Neural progenitor cell (in vitro differentiated cells): ENCODE measurements at places on chromosomes 11 and 22. TPM values are rescaled to one million over a fixed set of nuclear protein-coding genes. Genes with fewer than 3 reads are reported as not detected.

GRCh38 chr11:92224407-92225124 is at the start of gene FAT3:
TSS of gene FAT3 (plus strand) at chr11:92224818. CDS start at chr11:92352113, 127,295 bp downstream.
- H3K36me3 ChIP-seq = no peaks in the 10 kb centered on the region
- peak within 1 kb of the TSS; percentile 62 for H3K27ac ChIP-seq
- peak; percentile 91 for DNase-seq
- peaks cover 30% of the 10 kb centered on the region for H3K27me3 ChIP-seq
- peaks cover 32% of the 10 kb centered on the region for H3K4me1 ChIP-seq
- peak within 1 kb of the TSS; percentile 63 for H3K4me3 ChIP-seq

- H3K36me3 ChIP-seq = no peaks in the 10 kb centered on the region
- DNase-seq = no peak
- no peaks in the 10 kb centered on the region for H3K27me3 ChIP-seq
- peaks cover 16% of the 10 kb centered on the region for H3K4me1 ChIP-seq
Measured at GRCh38 chr11:119536801-119537200, 113.8 kb upstream of the THY1 start.

DNA sequence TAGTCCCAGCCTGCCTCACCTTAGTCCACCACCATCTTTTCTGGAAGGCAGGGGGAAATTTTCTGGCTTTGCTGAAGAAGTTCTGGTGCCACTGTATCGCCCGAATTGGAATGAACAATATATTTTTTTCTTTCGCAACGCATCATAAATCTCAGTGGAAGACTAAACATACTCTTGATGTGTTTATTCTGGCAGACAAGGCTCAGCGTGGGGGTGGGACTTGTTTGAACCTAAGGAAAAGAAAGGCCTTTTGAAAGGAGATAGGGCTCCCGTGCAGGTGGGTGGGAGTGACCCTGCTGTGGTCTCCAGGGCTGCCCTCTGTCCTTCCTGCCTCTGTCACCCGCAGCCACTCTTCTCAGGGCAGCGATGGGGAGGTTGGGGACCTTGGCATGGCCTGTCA is 42.5 kb downstream of the CD82 start:
- DNase-seq = no peak
- no peak overlapping the region for H3K27ac ChIP-seq
- no peaks in the 10 kb centered on the region for H3K36me3 ChIP-seq
- no peaks in the 10 kb centered on the region for H3K27me3 ChIP-seq
- H3K4me3 ChIP-seq = no peak overlapping the region

DNA sequence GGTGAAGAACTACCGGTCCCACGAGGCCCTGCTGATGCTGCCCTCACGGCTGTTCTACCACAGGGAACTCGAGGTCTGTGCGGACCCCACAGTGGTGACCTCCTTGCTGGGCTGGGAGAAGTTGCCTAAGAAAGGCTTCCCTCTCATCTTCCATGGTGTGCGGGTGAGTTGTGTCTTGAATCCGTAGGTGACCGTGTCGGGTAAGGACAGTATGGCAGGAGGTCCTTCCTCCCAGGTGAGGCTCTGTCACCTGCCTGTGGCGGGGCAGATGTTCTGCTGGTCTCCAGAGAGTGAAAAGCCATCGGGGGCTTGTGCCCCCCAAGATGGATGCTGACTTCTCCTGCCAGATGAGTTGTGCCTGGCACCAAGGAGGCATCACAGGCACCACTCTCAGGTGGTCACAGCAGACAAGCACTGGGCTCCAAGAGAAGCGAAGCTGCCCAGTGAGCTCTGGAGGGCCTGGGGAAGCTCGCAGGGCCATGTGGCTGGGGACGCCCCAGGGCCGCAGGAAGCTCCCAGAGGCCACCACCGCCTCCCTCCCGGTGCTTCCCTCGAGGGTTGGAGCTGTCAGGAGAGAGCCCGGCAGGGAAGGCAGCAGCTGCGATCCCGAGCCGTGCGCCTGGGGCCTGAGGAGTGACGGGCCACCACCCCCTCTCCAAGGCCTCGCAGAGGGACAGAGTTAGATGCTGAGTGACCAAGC is 17.3 kb upstream of the PANX2 start:
- no peaks in the 10 kb centered on the region for H3K4me1 ChIP-seq
- DNase-seq = no peak
- no peak overlapping the region for H3K27ac ChIP-seq
- H3K27me3 ChIP-seq = peaks cover 10% of the 10 kb centered on the region
- H3K4me3 ChIP-seq = no peak overlapping the region
- no peaks in the 10 kb centered on the region for H3K36me3 ChIP-seq

DNA sequence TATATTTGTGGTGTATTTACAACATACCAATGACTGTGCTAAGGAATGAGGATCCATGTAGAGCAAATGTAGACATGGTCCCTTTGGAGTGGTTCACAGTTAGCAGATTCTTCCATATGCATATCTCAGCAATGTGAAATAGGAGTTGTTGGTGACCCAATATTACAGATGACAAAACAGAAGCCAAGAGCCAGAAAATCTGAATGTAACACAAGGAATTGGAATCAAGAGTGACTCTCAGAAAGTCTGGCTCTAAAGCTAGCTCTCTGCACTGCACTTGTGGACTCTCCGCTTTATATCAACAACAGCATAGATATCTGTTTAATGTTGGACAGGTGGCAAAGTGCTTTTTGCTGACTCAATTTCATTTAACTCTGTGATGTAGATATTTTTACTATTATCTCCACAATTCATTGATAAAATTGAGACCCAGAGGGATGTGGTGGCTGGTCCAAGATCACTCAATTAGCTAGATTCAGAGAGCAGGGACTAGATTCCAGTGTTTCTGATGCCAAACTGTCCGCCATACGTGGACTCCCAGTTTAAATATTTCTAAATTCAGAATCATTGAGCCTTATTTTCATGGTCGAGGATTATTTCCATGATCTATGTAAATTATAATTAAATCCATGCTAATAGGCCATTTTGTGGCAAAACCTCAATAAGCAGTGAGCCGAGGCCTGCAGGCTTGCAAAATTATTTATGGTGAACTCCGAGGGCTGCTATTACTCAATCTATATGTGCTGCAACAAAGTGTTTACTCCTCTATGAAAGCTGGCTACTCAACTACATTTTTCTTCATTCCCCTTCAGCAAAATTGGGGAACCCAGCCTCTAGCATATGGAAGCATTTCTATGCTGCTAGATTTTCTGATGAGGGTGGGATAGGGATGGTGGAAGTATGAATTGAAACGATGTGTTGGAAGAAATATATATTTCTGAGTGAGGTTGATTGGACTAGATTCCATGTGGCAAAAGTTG is 21.1 kb upstream of the TENM4 start:
- no peak overlapping the region for H3K27ac ChIP-seq
- no peak overlapping the region for H3K4me3 ChIP-seq
- no peaks in the 10 kb centered on the region for H3K4me1 ChIP-seq
- no peaks in the 10 kb centered on the region for H3K27me3 ChIP-seq

- peak; percentile 87 for DNase-seq
- no peak overlapping the region for H3K27ac ChIP-seq
- peaks cover 24% of the 10 kb centered on the region for H3K4me1 ChIP-seq
- no peaks in the 10 kb centered on the region for H3K36me3 ChIP-seq
Measured at GRCh38 chr11:70141486-70142220, 61.4 kb upstream of the FADD start.

GRCh38 chr11:10017911-10018310 is 276.1 kb downstream of the SBF2 start:
- DNase-seq = no peak
- no peak overlapping the region for H3K4me3 ChIP-seq
- no peaks in the 10 kb centered on the region for H3K27me3 ChIP-seq

DNA sequence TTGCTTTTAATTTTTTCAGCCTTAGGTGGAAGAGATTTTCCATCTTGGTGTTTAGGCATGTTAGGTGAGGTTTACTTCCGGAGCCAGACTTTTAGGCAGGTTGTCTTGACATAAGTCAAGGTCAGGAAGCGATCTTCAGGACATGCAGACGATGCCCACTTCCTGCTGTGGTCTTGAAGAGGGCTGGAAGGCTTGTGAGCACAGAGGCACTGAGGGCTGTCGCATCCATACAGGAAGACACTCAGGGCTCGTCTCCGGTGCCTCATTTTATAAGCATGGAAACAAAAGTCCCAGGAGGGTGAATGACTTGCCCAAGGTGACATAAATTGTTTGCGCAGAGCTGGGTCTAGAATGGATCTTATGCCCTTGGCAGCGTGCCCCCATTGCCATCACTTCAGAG is 30.8 kb downstream of the MARK2 start:
- no peaks in the 10 kb centered on the region for H3K27me3 ChIP-seq
- DNase-seq = no peak
- no peaks in the 10 kb centered on the region for H3K36me3 ChIP-seq

DNA sequence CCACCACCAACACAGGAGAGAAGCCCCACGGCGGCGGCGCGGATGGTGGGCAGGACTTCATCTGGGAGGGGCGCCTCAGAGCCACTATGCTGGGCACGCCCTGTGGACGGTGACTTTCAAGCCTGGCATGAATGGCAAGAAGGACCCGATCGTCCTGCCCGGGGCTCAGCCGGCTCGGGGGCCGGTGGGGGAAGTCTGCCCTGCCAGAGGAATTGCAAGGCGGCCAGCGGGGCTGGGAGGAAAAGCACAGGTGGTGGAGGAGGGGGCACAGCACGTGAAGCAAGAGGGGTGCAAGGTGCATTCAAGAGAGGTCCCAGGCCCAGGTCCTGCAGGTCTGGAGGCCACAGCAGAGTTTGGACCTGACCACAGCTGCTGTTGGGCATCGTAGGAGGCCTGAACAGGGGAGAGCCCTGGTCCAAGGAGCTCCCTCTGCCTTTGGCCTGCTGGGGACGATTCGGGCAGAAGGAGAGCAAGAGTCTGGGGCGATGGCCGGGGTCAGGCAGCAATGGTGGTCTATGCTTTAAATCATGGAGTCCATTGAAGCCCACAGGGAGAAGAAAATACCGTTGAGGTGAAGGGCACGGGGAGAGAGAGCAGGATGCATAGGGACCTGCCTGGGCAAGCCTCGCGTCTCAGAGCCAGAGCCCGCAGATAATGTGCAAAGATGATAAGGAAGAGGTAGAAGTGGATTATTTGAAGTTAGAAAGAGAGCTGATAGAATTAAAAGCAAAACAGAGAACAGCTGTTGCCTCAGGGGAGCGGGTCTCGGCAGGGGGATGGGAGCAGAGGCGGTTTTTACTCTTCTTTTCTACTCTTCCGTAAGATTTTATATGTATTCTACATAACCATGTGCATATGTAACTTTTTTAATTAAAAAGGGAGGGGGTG is 82.6 kb upstream of the SHISAL1 start:
- no peaks in the 10 kb centered on the region for H3K27me3 ChIP-seq
- no peak overlapping the region for H3K4me3 ChIP-seq
- no peak for DNase-seq
- H3K27ac ChIP-seq = no peak overlapping the region
- no peaks in the 10 kb centered on the region for H3K36me3 ChIP-seq

DNA sequence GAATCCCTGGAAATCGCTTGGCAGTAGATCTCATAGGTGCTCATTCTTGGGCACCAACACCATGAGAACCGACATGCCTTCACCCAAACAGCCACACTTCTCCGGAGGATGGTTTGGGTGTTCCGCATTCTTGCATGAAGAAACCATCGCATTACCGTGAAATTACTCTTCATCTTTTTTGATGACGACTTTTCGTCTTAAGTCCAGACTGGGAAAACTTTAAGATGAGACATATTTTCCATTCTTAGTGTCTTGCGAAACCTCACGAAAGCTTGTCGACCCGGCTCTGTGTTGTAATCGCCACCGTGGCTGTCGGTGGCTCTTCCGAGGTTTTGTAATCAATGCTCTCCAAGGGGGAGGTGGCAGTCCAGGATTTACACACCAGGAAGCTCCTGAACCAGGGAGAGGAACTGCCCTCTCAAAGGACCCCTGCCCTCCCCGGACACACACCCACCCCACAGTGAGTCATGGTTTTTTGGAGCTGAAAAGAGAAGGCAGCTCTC is 1.7 kb downstream of the TOM1 start:
- peaks cover 3% of the 10 kb centered on the region for H3K4me1 ChIP-seq
- H3K4me3 ChIP-seq = no peak overlapping the region
- no peak for DNase-seq
- H3K27me3 ChIP-seq = no peaks in the 10 kb centered on the region
- H3K27ac ChIP-seq = no peak overlapping the region

GRCh38 chr11:57336111-57336666 is 497 bp upstream of the SSRP1 start:
- peaks cover 5% of the 10 kb centered on the region for H3K36me3 ChIP-seq
- H3K4me3 ChIP-seq = peak overlapping the region; percentile 90
- DNase-seq = no peak
- no peak overlapping the region for H3K27ac ChIP-seq
- H3K27me3 ChIP-seq = no peaks in the 10 kb centered on the region

- H3K4me1 ChIP-seq = peaks cover 26% of the 10 kb centered on the region
- peaks cover 23% of the 10 kb centered on the region for H3K36me3 ChIP-seq
- no peak overlapping the region for H3K4me3 ChIP-seq
- H3K27me3 ChIP-seq = no peaks in the 10 kb centered on the region
- peak overlapping the region; percentile 84 for H3K27ac ChIP-seq
- no peak for DNase-seq
Measured at GRCh38 chr11:66636411-66636810, 2.1 kb upstream of the RBM4 start.

DNA sequence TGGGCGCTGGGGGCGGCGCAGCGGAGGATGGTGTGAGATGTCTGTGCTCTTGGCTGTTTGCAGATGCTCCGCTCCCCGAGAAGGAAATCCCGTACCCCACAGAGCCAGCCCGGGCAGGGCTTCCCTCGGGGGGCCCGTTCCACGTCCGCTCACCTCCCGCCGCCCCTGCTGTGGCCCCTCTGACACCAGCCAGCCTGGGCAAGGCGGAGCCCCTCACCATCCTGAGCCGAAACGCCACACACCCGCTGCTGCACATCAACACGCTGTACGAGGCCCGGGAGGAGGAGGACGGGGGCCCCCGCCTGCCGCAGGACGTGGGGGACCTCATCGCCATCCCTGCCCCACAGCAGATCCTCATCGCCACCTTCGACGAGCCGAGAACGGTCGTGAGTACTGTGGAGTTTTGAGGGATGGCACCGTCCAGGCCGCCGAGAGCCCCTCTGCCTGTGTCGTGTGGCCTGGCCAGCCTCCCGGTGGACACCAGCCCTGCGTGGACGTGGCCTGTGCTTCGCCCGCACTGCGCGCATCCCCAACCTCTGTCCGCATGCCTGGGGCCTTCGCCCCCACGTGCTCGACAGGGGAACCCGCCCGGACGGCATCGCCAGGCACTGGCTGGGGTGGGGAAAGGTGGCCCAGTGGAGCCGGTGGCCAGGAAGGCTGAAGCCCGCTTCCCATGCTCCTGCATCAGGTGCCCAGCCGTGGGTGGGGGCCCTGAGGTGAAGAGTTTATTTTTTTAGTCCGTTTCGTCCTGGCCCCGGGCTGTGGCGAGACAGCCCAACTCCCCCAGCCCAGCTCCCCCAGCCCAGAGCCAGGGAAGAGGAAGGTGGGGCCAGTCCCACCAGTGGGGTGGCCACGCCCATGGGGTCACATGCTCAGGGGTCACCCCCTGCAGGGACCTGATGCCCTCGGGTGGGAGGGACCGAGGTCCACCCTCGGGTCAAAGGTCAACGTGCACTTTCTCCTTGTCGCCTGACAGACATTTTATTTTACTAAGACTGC is 6.5 kb upstream of the TRABD start:
- no peak for DNase-seq
- no peak overlapping the region for H3K4me3 ChIP-seq
- H3K36me3 ChIP-seq = no peaks in the 10 kb centered on the region
- H3K27me3 ChIP-seq = peaks cover 3% of the 10 kb centered on the region
- no peak overlapping the region for H3K27ac ChIP-seq
- peaks cover 6% of the 10 kb centered on the region for H3K4me1 ChIP-seq

TAF10 gene
- 34.1 and 58.0 TPM in 2 replicates for total RNA-seq

C11orf97 gene
- not detected in 2 replicates for total RNA-seq

RAB38 gene
- 8.1 and 10.1 TPM in 2 replicates for total RNA-seq

TEX12 gene
- 0.15 and 0.51 TPM in 2 replicates for total RNA-seq

MAML2 gene
- 3.0 and 3.8 TPM in 2 replicates for total RNA-seq

TTC28 gene
- total RNA-seq = 44.4 and 46.2 TPM in 2 replicates

MEI1 gene
- 0.25 TPM in 1 of 2 replicates, not detected in the other for total RNA-seq

PATE2 gene
- 0.24 TPM in 1 of 2 replicates, not detected in the other for total RNA-seq

AGBL2 gene
- total RNA-seq = 2.5 and 3.7 TPM in 2 replicates

SNX32 gene
- total RNA-seq = 1.4 and 3.0 TPM in 2 replicates

SCARF2 gene
- 0.22 and 3.9 TPM in 2 replicates for total RNA-seq

BIK gene
- total RNA-seq = 1.6 and 2.2 TPM in 2 replicates
